ENCODE measurements at places on chromosomes 13 and 19. TPM values are rescaled to one million over a fixed set of nuclear protein-coding genes. Genes with fewer than 3 reads are reported as not detected.

HSH2D gene
- total RNA-seq, result 84.3 TPM

OVOL3 gene
- not detected for total RNA-seq

NLRP11 gene
- total RNA-seq, result not detected

DNA sequence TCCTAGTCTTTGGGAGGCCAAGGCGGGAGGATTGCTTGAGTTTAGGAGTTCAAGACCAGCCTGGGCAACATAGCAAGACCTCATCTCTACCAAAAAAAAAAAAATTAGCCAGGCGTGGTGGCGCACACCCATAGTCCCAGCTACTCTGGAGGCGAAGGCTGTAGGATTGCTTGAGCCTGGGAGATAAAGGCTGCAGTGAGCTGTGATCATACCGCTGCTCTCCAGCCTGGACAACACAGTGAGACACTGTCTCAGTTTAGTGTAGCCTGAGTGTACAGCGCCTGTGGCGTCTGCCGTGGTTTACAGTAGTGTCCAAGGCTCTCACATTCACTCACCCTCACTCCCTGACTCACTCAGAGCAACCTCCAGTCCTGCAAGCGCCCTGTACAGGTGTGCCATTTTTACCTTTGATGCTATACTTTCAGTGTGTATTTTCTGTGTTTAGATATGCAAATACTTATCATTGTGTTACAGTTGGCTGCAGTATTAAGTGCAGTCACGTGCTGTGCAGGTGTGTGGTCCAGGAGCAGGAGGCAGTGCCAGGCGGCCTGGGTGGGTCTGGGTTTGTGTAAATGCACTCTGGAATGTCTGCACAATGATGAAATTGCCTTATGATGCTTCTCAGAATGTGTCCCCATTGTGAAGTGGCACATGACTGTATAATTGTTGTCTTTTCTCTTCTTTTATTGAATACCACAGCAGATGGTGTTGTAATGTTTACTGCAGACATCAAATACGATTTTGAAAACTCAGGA, 36.1 kb upstream of the DCUN1D2 start:
- H3K4me1 ChIP-seq, result no peaks in the 10 kb centered on the region
- H3K27me3 ChIP-seq, result no peaks in the 10 kb centered on the region
- no peak overlapping the region for H3K27ac ChIP-seq
- peaks cover 7% of the 10 kb centered on the region for H3K36me3 ChIP-seq

DNA sequence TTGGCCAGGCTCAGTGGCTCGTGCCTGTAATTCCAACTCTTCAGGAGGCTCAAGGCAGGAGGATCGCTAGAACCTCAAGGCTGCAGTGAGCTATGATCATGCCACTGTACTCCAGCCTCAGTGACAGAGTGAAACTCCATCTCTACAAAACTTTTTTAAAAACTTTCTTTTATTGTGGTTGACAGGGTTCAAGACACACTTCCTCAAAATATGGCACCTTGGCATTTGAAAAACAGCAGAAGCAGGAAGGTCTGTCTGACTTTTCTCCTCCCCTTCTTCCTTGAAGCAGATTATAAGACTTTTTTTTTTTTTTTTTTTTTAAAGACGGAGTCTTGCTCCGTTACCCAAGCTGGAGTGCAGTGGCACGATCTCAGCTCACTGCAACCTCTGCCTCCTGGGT, 100.3 kb downstream of the TM9SF2 start:
- peak overlapping the region; percentile 71 for H3K27ac ChIP-seq
- H3K4me3 ChIP-seq, result peak overlapping the region; percentile 35
- no peak for DNase-seq
- peaks cover 32% of the 10 kb centered on the region for H3K4me1 ChIP-seq

DNA sequence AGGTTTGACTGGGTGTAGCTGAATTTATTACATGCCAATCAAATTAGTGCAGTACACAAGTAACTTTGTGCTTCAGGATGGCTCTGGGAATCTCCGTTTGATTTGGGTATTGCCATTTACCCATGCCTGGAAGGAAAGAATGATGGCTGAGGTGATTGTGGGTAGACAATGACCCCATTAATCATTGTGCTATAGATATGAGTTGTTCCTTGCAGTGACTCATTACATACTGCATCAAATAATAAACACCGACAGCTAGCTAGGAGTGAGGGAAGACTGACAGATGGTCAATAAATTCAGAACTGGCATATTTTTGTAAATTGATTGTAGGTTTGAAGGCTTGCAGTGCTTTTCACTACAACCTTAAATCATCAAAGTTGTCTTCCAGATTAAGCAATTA, 1069.5 kb downstream of the DIAPH3 start:
- no peaks in the 10 kb centered on the region for H3K27me3 ChIP-seq
- H3K4me1 ChIP-seq, result no peaks in the 10 kb centered on the region
- no peak overlapping the region for H3K4me3 ChIP-seq
- H3K27ac ChIP-seq, result no peak overlapping the region

DNA sequence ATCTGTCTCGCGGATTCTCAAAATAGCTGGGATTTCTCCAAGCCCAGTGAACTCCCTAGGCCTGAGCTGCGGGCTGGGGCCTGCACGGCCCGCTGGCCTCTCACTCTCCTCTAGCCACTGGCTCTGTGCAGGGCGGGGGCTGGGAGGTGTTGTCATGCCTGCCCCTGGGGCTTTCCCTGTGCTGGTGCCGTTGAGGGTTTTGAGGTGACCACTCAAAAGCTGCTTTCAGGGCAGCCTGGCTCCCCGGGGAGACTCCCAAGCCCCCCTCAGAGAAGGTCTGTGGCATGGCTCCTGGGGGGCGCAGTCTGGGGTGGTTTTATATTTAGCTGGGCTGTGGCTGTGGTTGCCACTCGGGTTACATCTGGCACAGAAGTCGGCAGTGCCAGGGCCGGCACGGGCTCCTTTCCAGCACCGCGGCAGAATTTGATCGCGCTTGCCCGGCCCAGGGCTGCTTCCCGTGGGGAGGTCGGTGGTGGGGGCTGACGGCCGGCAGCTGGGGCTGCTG, 10.0 kb downstream of the NDUFB7 start:
- no peak overlapping the region for H3K27ac ChIP-seq
- peaks cover 21% of the 10 kb centered on the region for H3K4me1 ChIP-seq
- DNase-seq, result no peak

- H3K4me3 ChIP-seq, result no peak overlapping the region
- no peaks in the 10 kb centered on the region for H3K36me3 ChIP-seq
- no peak for DNase-seq
- H3K4me1 ChIP-seq, result no peaks in the 10 kb centered on the region
Measured at GRCh38 chr13:94268661-94269060, 210.8 kb downstream of the DCT start.

- DNase-seq, result peak; percentile 96
- H3K4me1 ChIP-seq, result peaks cover 15% of the 10 kb centered on the region
- peaks cover 50% of the 10 kb centered on the region for H3K36me3 ChIP-seq
- H3K27me3 ChIP-seq, result no peaks in the 10 kb centered on the region
- H3K4me3 ChIP-seq, result peak within 1 kb of the TSS; percentile 97
Measured at GRCh38 chr19:23395041-23395721, at the start of gene ZNF91. TSS of gene ZNF91 (minus strand) at chr19:23395471. CDS start at chr19:23395354, 117 bp downstream.

GRCh38 chr13:114095486-114095885, 36.9 kb downstream of the RASA3 start:
- H3K4me3 ChIP-seq, result no peak overlapping the region
- no peak overlapping the region for H3K27ac ChIP-seq

GRCh38 chr13:43528992-43529391, 257.8 kb downstream of the ENOX1 start:
- no peak for DNase-seq
- no peak overlapping the region for H3K4me3 ChIP-seq
- H3K27me3 ChIP-seq, result peaks cover 4% of the 10 kb centered on the region
- no peak overlapping the region for H3K27ac ChIP-seq
- H3K36me3 ChIP-seq, result no peaks in the 10 kb centered on the region
- H3K4me1 ChIP-seq, result no peaks in the 10 kb centered on the region

DNA sequence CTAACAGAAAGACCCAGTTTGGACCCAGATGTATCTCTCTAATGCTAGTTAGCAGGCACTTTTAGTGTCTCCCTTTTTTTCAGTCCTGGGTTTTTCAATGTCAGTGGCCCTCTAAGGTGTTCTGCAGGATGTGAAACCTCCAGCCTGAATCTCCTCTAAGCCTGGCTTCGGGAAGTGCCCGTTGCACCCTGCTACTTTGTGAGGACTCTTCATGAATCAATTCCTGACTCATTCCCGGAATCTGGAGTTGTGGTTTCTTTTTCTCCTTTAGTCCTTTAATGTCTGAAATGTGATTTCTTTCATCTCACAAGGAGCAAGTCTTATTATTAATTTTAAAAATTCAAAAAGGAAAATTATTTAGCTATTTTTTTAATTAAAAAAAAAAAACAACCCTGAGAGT, 116.0 kb downstream of the ZNF536 start:
- H3K27me3 ChIP-seq, result peaks cover 3% of the 10 kb centered on the region
- no peaks in the 10 kb centered on the region for H3K36me3 ChIP-seq
- no peak overlapping the region for H3K27ac ChIP-seq

GRCh38 chr13:49466292-49466838, 22.3 kb downstream of the SETDB2 start:
- no peak overlapping the region for H3K4me3 ChIP-seq
- DNase-seq, result no peak
- no peaks in the 10 kb centered on the region for H3K27me3 ChIP-seq
- H3K27ac ChIP-seq, result no peak overlapping the region

- peak; percentile 37 for DNase-seq
- H3K4me1 ChIP-seq, result peaks cover 9% of the 10 kb centered on the region
- peaks cover 2% of the 10 kb centered on the region for H3K27me3 ChIP-seq
- H3K36me3 ChIP-seq, result peaks cover 11% of the 10 kb centered on the region
Measured at GRCh38 chr19:53057904-53058580, 13.5 kb downstream of the ERVV-2 start.

DNA sequence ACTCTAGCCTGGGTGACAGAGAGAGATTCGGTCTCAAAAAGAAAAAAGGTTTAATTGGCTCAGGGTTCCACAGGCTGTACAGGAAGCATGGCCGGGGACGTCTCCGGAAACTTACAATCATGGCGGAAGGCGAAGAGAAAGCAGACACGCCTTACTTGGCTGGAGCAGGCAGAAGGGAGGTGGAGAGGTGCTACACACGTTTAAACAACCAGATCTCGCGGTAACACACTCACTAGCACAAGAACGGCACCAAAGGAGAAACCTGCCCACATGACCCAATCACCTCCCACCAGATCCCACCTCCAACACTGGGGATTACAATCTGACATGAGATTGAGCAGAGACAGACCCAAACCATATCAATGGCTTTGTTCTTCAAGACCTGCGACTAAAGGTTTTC, 12.8 kb downstream of the CASP14 start:
- H3K4me1 ChIP-seq, result no peaks in the 10 kb centered on the region
- no peak for DNase-seq
- peaks cover 12% of the 10 kb centered on the region for H3K27me3 ChIP-seq
- no peak overlapping the region for H3K4me3 ChIP-seq

DNA sequence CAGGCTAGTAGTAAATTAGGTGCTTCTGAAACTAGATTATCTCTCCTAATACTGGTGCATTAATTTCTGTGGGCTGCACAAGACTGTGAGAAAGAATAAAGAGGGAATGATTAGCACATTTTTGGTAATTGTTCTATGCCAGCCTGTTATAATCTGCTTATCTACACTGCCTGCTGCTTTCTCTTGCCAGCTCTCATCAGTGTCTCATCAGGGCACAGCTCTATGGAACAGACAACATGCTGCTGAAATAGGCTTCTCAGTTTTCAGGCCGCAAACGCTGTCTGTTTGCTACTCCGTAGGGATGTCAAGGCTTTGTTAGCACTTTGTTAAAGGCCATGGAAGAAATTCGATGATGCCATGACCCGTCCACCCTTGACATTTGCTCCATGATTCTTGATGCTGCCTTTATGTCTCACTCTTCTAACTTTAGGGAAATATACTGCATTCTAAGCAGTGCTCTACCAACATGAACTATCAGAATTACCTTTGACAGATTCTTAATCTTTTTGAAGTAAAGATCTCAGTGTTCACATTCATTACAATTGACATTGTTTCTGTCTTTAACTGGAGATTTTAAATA, 84.0 kb upstream of the PRR20A start:
- no peaks in the 10 kb centered on the region for H3K36me3 ChIP-seq
- no peak for DNase-seq
- no peak overlapping the region for H3K4me3 ChIP-seq
- H3K4me1 ChIP-seq, result no peaks in the 10 kb centered on the region
- no peaks in the 10 kb centered on the region for H3K27me3 ChIP-seq

- H3K36me3 ChIP-seq, result no peaks in the 10 kb centered on the region
- peaks cover 9% of the 10 kb centered on the region for H3K27me3 ChIP-seq
- peaks cover 6% of the 10 kb centered on the region for H3K4me1 ChIP-seq
- DNase-seq, result no peak
- no peak overlapping the region for H3K4me3 ChIP-seq
- H3K27ac ChIP-seq, result no peak overlapping the region
Measured at GRCh38 chr13:27482983-27483382, 32.6 kb upstream of the MTIF3 start.

GRCh38 chr19:33818411-33818810, 21.7 kb downstream of the KCTD15 start:
- H3K4me1 ChIP-seq, result peaks cover 27% of the 10 kb centered on the region
- H3K4me3 ChIP-seq, result no peak overlapping the region
- DNase-seq, result no peak
- H3K36me3 ChIP-seq, result no peaks in the 10 kb centered on the region

- H3K36me3 ChIP-seq, result peaks cover 18% of the 10 kb centered on the region
- DNase-seq, result no peak
- H3K27me3 ChIP-seq, result no peaks in the 10 kb centered on the region
Measured at GRCh38 chr13:114313061-114313860, 1.0 kb upstream of the CHAMP1 start.

- no peak overlapping the region for H3K4me3 ChIP-seq
- no peak overlapping the region for H3K27ac ChIP-seq
- no peaks in the 10 kb centered on the region for H3K4me1 ChIP-seq
- no peak for DNase-seq
- H3K27me3 ChIP-seq, result peaks cover 6% of the 10 kb centered on the region
- H3K36me3 ChIP-seq, result no peaks in the 10 kb centered on the region
Measured at GRCh38 chr13:43203781-43204180, 180.4 kb downstream of the DNAJC15 start.

DNA sequence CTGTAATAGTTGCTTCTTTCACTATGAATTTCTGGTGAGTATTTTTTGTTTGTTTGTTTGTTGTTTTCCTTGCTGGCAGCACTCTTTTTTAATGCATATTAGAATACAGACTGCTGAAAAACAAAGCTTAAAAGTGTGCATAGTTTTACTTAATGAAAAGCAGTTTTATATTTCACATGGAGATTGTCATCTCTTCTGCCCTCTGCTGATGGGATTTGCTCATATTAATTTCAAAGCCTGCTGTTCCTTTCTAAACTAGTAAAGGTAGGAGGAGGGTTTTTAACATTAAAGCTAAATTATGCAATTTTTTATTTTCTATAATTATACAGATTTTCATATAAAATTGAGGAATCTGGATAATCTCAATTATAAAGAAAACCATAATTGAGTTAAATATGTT, 692.6 kb upstream of the SLITRK1 start:
- H3K4me1 ChIP-seq, result no peaks in the 10 kb centered on the region
- H3K27me3 ChIP-seq, result no peaks in the 10 kb centered on the region
- H3K27ac ChIP-seq, result no peak overlapping the region
- no peak overlapping the region for H3K4me3 ChIP-seq
- H3K36me3 ChIP-seq, result no peaks in the 10 kb centered on the region

GRCh38 chr13:45542878-45543277, 72.7 kb downstream of the ERICH6B start:
- no peak overlapping the region for H3K27ac ChIP-seq
- no peak for DNase-seq
- H3K36me3 ChIP-seq, result no peaks in the 10 kb centered on the region
- no peaks in the 10 kb centered on the region for H3K4me1 ChIP-seq
- H3K4me3 ChIP-seq, result no peak overlapping the region

- no peaks in the 10 kb centered on the region for H3K36me3 ChIP-seq
- no peak for DNase-seq
- peaks cover 6% of the 10 kb centered on the region for H3K27me3 ChIP-seq
- H3K27ac ChIP-seq, result no peak overlapping the region
Measured at GRCh38 chr13:77516342-77516789, 19.1 kb upstream of the SCEL start.

GRCh38 chr19:4322942-4323665, 15.5 kb downstream of the STAP2 start:
- H3K4me1 ChIP-seq, result peaks cover 19% of the 10 kb centered on the region
- H3K27ac ChIP-seq, result no peak overlapping the region
- peaks cover 4% of the 10 kb centered on the region for H3K27me3 ChIP-seq
- DNase-seq, result no peak
- H3K36me3 ChIP-seq, result peaks cover 26% of the 10 kb centered on the region

All from activated CD8-positive, alpha-beta T cell treated with anti-CD3 and anti-CD28 coated beads, Interleukin-2, amount 10 ng/mL, durations not matched to agents 7 days and 5 days (primary cell).